ENCODE measurements at places on chromosomes 7 and 10. TPM values are rescaled to one million over a fixed set of nuclear protein-coding genes. Genes with fewer than 3 reads are reported as not detected.

The VWA2 gene
- not detected for total RNA-seq

The C10orf71 gene
- total RNA-seq = 126 TPM

The POT1 gene
- total RNA-seq = 16.9 TPM

The PPP1R17 gene
- not detected for total RNA-seq

GRCh38 chr7:158684329-158684728 lies 20.3 kb downstream of the NCAPG2 start:
- DNase-seq = no peak

DNA sequence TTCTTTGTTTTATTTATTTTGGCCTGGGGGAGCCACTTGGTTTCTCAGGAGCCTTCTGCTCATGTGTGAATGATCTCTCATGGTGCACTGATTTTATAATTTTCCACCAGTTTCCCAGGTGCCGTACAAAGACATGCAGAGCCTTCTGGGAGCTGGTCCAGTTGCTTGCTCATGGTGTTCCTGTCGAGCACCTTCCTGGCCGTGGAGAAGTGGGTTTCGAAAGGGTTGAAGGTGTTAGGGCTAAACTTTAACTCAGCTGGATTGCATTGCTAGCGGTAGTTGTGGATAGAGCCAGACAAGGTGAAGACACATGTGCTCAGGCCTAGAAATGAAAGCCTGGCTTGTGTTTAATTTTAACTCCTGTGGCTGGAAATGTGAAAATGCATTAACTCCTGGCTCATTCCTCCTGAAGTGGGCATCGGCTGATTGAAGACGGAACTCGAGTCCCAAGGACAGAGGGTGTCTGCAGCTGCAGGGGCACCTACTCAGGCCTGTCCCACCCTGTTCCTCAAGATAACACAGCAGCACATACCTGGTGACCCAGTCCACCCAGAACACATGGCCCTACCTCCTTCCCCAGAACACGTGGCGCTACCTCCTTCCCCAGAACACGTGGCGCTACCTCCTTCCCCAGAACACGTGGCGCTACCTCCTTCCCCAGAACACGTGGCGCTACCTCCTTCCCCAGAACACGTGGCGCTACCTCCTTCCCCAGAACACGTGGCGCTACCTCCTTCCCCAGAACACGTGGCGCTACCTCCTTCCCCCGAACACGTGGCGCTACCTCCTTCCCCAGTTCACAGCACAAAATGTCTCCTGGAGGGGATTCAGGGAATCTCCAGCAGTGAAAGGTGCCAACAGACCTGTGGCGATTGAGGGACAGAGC lies 133.2 kb downstream of the WDR37 start:
- DNase-seq = no peak

- DNase-seq = no peak
These were observed 26.1 kb downstream of the MNX1 start for GRCh38 chr7:156984174-156984891.

Data from left ventricle myocardium superior (tissue), 1 donor.